Esophagus mucosa (tissue), 1 donor: ENCODE measurements at places on chromosomes 12 and 14.

- peak; percentile 47 for ATAC-seq
Measured at GRCh38 chr12:125267114-125267513, 201.9 kb downstream of the AACS start.

DNA sequence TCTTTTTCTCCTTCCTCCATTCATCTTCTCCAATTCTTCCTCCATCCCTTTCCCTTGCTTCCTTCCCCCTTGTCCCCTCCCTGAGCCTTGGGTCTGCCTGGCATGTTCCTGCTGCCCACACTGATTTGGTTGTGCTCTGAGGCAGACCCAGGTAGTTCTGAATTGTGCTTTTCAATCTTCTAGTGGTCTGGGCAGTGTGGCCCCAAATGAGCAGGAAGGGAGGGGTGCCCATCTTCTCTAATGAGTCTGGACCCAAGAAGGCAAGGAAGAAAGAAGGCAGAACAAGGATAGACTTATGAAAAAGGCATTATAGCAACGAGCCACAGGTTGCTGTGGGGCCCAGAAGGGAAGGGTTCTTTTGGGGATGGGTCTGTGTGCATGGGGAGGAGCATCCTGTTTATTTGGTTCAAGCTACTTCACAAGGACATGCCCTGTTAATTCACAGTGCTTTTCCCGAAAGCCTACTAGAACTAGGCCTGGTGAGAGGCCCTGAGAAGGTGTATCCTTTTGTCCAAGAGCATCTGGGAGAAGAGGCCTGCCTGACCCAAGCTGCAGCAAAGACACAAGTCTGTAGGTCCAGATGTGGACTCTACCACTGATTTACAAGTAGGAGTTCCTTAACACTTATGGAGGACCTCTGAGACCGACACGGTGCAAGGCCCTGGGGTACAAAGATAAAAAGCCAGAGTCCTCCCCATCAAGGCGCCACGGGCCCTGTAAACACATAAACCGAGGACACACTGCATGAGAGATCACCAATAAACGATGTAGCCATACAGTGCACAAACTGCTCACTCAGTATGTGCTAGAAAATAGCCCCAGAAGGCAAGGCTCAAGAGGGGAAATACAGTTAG is 1.1 kb upstream of the SUSD6 start:
- no peak for ATAC-seq

DNA sequence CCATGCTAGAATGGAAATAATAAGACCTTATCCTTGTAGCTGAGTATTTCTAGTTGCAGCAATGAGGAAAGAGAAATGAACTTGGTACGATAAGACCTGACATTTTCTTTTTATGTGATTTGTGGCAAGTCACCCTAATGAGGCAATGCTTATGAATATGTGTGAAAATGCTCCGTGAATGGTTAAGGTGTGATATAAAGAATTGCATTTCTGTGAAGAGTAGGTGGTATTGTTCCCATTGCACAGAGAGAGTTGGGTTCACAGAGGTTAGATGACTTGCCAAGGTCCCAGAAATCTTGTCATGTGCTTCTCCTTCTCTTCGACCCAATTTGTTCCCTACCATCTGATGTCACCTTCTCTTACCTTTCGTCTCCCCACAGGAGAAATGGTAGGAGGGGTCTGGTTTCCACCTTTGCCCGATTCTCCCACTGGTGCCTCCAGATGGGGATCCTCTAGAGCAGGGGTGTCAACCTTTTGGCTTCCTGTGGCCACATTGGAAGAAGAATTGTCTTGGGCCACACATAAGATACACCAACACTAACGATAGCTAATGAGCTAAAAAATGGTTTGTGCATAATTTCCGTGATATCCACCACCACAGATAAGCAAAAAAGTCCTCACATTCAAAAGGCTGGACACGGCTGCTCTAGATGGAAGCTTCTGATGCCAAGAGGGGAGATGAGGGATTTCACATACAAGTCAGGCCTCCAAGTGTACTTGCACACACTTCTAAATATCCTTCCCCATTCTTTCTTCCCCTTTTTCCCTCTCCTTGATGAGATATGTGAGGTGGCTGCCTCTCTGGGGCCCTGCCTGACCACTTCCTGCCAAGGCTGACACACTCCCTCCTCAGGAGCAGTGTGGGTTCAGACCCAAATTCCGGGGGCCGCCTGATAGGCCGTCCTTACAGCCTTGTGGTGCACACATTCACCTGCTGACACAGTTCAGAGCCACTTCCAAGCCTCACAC is 96.1 kb downstream of the PLXNC1 start:
- ATAC-seq: peak; percentile 49

DNA sequence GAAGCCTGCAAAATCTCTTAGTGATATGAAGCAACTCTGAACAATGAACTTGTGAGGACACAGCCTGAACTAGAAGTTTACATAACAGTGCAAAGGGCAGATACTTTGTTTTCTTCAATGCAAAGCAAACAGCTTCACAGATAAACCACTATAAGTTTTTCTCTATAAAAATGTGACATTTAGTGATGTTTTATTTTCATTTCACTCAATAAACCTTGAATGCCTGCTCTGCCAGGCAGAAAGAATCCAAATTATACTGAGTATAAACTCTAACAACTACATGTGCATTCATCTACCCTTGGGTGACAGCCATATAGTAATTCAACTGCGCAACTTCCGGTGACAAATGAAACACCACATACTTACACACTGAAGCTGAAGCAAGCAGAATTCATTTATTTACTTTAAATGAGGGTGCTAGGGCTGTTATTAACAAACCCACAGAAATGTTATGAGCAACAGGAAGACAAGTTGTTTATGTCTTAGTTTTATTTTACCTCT is 10.3 kb downstream of the DCP1B start:
- peak; percentile 8 for ATAC-seq

DNA sequence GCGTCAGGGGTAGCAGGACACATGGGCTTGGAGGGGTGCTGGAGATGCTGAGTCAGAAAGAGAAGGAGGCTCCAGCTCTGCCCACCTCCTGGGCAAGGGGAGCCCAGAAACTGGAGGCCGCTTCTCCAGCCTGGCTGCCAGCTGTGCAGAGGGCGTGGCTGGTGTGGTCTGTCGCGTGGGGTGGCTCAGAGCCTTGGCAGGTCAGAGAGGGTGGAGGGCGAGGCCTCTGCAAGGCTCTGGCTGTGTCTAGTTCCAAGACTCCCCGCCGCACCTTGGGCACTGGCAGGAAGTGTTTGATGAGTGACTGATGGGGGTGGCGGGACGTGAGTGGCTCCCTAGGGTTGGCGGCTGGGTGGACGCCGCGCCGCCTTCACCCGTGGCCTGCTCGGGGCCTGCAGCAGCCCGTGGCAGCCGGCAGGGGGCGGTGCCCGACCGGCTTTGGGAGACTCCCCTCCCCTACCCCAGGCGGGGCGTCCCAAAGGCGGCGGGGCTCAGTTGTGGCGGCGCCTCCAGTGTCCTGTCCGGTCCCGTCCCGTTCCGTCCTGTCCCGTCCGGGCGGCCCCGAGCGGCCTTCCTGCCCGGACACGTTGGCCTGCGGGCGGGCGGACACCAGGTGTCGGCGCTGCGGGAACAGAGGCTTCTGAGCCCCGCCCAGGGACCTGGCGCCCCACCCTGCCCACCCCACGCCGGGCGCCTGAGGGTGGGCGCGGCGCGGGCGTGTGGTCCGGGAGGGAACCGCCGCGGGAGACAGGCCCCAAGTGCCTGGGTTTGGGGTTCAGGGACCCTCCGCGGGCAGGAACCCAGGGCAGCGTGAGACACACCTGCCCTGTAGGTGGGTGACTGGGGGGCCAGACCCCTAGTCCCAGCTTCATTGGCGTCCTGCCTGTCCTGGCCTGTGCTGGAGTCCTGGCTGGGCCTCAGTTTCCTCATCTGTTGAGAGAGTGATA is 39.7 kb downstream of the KRT80 start:
- peak; percentile 68 for ATAC-seq

DNA sequence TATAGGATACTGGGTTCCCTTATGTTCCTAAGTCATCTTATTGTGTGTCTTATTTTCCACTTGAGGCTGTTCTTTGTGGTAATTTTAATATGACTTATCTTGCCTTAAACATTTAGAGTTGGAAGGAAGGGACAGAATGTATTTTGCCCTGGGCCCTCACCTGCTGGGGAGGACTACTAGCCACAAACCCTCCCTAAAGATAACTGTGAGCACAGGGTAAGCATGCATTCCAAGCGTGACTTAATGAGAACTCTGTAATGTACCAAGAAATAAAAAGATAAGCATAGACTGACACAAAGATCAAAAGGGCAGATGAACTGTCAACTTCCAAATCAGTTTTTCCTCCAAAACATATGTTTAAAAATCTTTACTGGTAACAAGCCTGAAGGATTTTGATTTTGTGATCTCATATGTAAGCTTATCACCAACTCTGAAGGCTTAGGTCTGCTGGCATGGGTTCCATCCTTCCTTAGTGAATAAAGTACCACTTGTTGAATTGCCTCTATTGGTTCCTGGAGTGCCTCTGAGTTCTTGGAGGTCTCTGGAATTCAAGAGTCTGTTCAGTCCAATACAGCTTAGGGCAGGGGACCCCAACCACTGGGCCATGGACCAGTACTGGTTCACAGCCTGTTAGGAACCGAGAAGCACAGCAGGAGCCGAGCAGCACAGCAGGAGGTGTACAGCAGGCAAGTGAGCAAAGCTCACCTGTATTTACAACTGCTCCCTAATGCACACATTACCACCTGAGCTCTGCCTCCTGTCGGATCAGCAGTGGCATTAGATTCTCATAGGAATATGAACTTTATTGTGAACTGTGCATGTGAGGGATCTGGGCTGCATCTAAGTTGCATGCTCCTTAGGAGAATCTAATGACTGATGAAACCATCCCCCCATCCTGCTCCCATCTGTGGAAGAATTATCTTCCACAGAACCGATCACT is 29.8 kb upstream of the NFYB start:
- no peak for ATAC-seq

GRCh38 chr14:92546347-92547053 is 32.9 kb downstream of the RIN3 start:
- ATAC-seq: no peak

DNA sequence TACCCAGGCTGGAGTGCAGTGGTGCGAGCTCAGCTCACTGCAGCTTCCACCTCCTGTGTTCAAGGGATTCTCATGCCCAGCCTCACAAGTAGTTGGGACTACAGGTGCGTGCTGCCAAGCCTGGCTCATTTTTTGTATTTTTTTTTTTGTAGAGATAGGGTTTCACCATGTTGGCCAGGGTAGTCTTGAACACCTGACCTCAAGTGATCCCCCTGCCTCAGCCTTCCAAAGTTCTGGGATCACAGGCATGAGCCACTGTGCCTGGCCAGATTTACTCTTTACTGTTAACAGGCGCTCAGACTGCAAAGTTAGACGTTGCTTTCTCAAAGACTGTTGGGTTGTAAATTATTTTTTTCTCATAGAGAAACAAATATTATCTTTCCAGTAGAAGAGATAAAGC is 46.1 kb upstream of the LRRK2 start:
- ATAC-seq: no peak

DNA sequence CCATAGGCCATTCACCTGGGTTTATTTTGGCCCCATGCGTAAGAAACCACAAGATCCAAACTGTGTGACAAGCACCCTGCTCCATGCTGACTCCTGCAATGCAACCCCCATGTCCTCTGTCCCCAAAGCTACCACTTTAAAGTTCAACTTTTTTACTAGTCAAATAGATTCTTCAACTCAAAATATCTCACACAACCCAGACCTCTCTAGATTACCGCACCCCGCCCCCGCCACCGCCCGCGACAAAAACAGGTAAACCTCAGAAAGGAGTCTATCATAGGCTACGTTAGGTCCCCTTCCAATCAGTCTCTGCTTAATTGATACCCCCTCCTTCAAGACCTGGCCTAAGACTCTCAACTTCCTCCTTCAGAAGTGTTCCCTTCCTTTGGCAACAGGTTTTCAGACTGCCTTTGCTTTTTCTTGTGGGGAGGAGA is 2.2 kb downstream of the ZFP36L1 start:
- no peak for ATAC-seq

- peak; percentile 46 for ATAC-seq
Measured at GRCh38 chr12:110354172-110354780, 49.2 kb downstream of the ANAPC7 start.

DNA sequence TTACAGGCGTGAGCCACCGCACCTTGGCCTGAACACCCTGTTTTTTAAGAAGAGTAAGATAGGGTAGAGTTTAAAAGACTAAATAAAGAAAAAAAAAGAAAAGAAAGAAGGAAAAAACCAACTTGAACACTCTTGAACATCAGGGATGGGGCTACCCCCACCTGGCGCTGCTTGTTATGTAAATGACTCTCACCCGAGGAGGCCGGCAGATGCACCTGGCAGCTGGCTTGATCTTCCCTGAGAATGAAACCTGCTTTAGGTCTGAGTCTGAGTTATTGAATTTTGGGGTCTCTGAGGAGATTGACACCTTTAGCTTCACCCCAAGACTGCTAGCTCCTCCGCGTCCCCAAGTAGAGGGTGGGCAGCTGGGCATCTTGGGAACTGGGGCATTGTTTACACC is 15.5 kb upstream of the MEG3 start:
- ATAC-seq: no peak

DNA sequence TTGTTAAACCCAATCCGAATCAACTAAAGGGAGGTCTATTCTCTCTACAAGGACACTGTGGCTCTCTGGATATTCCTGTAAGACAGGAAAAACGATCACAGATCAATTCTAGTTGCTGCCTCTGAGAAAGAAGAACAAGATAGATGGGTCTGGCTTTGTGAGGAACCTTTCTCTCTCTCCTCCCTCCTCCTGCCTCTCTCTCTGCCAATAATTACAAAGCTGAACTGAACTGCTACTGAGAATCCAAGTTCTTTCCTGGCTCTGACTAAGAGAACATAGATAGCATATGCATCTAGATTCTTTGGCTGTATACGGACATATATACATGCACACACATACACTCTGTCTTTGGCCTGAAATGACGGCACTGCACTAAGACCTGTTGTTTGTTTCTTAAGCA is 27.6 kb downstream of the ETV6 start:
- ATAC-seq: peak; percentile 55

- no peak for ATAC-seq
Measured at GRCh38 chr14:33972583-33973081, 21.8 kb upstream of the EGLN3 start.

GRCh38 chr12:119036878-119037825 is 55.8 kb downstream of the SRRM4 start:
- no peak for ATAC-seq

DNA sequence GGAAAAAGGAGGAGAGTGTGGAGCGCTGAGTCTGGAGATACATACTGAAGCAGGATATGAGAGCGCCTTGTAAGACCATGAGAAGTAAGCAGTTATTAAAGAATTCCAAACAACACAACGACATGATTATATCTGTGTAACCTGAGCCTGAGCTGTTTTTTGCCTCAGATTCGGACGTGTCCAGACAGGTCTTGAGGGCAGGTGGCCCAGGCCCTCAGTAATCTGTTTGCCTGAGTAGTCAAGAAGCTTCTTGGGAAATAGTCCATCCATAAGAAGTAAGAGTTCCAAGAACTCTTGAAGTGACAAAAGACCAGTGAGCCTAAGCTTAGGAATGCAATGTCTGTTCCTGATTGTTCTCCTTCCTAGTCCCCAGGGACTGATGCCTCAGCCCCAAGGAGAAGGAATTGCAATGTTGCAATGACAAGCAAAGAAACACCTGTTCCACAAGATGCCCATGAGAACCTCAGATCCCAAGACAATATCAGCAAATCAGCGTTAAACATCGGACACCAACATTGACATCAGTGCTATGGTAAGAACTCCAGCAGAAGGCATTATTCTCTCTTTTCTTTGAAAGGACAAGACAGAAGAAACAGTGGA is 34.7 kb upstream of the ADAMTS20 start:
- ATAC-seq: no peak
